ENCODE measurements at places on chromosomes 11 and 22. TPM values are rescaled to one million over a fixed set of nuclear protein-coding genes. Genes with fewer than 3 reads are reported as not detected.

DNA sequence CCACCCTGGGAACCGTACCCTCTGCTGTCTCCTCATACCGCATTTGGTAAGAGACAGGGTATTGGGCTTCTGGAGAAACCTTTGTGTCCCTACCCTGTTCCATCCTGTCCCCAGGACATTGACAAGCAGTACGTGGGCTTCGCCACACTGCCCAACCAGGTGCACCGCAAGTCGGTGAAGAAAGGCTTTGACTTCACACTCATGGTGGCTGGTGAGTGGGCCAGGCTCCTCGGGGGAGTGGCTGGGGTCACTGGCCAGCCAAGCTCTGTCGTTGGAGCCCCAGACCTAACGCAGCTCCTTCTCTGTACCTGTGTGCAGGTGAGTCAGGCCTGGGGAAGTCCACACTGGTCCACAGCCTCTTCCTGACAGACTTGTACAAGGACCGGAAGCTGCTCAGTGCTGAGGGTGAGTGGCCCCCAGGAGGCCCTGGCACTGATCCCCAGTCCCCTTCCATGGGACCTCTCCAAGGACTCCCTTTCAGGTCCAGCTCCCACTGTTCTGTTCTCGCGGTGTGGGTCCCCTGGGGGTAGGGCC lies 3.8 kb upstream of the GP1BB start:
- peaks cover 28% of the 10 kb centered on the region for H3K4me1 ChIP-seq
- no peaks in the 10 kb centered on the region for H3K36me3 ChIP-seq
- H3K4me3 ChIP-seq: no peak overlapping the region

- no peak overlapping the region for H3K27ac ChIP-seq
- DNase-seq: no peak
- H3K27me3 ChIP-seq: no peaks in the 10 kb centered on the region
- no peak overlapping the region for H3K4me3 ChIP-seq
Measured at GRCh38 chr22:44622147-44622427, 79.9 kb upstream of the PRR5 start.

GRCh38 chr22:17267661-17268330 lies 48.6 kb upstream of the ADA2 start:
- no peak overlapping the region for H3K4me3 ChIP-seq

GRCh38 chr11:20066783-20067156 lies 93.5 kb downstream of the DBX1 start:
- H3K27ac ChIP-seq: no peak overlapping the region
- no peaks in the 10 kb centered on the region for H3K36me3 ChIP-seq
- no peaks in the 10 kb centered on the region for H3K4me1 ChIP-seq
- no peak for DNase-seq

- no peak for DNase-seq
- H3K27ac ChIP-seq: no peak overlapping the region
- no peak overlapping the region for H3K4me3 ChIP-seq
- no peaks in the 10 kb centered on the region for H3K4me1 ChIP-seq
Measured at GRCh38 chr11:131311776-131312514, 58.5 kb upstream of the NTM start.

DNA sequence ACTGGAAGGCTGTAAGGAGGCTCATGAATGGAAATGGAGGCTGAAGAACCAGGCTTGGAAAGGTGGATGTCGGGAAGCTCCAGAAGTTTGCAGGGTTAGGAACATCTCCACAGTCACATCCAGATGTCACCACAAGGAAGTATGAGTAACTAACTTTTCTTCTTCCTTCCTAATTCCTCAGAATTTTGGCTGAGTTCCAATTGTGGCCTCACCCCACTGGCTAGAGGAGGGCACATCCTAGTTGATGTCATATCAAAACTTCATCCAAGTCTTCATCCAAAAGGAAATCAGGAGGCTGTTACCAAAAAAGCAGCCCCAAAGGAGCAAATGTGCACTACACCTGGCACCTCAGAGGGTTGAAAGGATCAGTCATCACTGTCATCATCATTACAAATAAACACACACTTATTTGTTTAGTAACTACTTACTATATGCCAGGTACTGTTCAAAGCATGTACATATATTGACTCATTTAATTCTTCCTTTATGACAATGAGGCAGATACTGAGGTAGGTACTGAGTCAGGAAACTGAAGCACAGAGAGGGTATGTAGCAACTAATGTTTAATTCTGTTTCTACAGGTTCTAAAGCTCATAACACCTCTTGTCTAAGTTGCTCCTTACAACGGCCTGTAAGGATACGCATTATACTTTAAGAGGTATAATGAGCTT lies 7.3 kb upstream of the PTPN5 start:
- H3K36me3 ChIP-seq: no peaks in the 10 kb centered on the region
- no peaks in the 10 kb centered on the region for H3K27me3 ChIP-seq
- H3K27ac ChIP-seq: no peak overlapping the region

GRCh38 chr11:97893612-97894011 lies 1127.1 kb upstream of the CNTN5 start:
- no peak overlapping the region for H3K27ac ChIP-seq
- no peak overlapping the region for H3K4me3 ChIP-seq
- no peaks in the 10 kb centered on the region for H3K36me3 ChIP-seq

- no peak for DNase-seq
- peaks cover 76% of the 10 kb centered on the region for H3K36me3 ChIP-seq
- no peaks in the 10 kb centered on the region for H3K27me3 ChIP-seq
- H3K27ac ChIP-seq: no peak overlapping the region
- no peak overlapping the region for H3K4me3 ChIP-seq
- H3K4me1 ChIP-seq: no peaks in the 10 kb centered on the region
Measured at GRCh38 chr22:32395107-32395506, 16.9 kb downstream of the RTCB start.

- H3K36me3 ChIP-seq: peaks cover 47% of the 10 kb centered on the region
- no peaks in the 10 kb centered on the region for H3K27me3 ChIP-seq
- no peak overlapping the region for H3K4me3 ChIP-seq
Measured at GRCh38 chr11:65588199-65589054, 7.2 kb downstream of the KCNK7 start.

DNA sequence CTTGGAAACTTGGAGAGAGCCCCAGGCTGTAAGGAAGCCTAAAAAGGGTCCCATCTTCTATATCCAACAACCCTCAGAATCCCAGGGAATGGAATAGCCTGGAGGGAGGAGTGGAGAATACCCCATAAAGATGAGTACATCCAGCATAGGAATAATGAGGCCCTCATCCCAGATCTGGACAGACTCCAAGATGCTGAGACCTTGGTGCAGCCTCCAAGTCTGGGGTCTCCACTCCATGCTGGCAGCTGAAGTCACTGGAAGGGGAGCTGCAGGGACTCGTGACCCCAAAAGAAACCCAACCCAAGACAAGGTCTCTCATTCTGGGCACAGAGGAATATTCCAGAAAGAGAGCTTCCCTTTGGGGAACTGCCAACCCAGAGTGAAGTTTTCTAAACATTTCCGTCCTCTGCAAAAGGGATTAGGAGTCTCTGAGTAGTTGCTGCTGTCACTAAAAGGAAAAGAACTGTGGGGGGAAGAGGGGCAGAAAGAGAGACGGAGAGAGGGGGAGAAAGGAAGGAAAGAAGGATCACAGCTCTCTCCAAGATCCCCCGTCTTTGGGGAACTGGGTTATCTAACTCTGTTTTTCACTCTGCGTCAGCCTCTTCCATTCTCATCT lies 589 bp downstream of the SCGB1A1 start:
- peaks cover under 1% of the 10 kb centered on the region for H3K4me1 ChIP-seq
- H3K27ac ChIP-seq: no peak overlapping the region
- H3K27me3 ChIP-seq: no peaks in the 10 kb centered on the region

GRCh38 chr11:114058871-114059277 lies 637 bp upstream of the ZBTB16 start:
- peak overlapping the region; percentile 43 for H3K4me3 ChIP-seq
- H3K27me3 ChIP-seq: no peaks in the 10 kb centered on the region
- H3K27ac ChIP-seq: peak overlapping the region; percentile 55
- H3K4me1 ChIP-seq: peaks cover 38% of the 10 kb centered on the region

GRCh38 chr11:9535189-9535781 lies 38.2 kb upstream of the WEE1 start:
- no peaks in the 10 kb centered on the region for H3K27me3 ChIP-seq
- H3K4me3 ChIP-seq: no peak overlapping the region
- H3K4me1 ChIP-seq: no peaks in the 10 kb centered on the region
- no peaks in the 10 kb centered on the region for H3K36me3 ChIP-seq
- H3K27ac ChIP-seq: no peak overlapping the region

DNA sequence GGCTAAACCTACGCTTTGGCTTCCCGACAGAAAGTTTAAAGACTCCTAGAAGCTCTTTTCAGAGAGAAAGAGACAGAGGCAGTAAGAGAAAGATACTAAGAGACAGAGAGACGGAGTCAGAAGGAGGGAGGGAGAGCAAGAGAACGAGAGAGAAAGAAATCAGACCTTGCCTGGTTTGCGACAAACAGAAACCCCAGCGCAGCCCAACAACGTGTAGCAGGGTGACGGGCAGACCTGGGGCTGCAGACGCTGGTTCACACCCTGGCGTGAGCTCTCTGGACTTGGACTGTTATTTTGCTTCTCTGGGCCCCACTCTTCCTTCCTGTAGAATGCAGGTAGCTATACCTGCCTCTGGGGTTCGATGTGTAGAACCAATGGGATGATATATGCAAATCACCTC lies 244.4 kb upstream of the SYN3 start:
- H3K4me3 ChIP-seq: no peak overlapping the region
- no peaks in the 10 kb centered on the region for H3K36me3 ChIP-seq
- no peak overlapping the region for H3K27ac ChIP-seq
- peaks cover 16% of the 10 kb centered on the region for H3K4me1 ChIP-seq

DNA sequence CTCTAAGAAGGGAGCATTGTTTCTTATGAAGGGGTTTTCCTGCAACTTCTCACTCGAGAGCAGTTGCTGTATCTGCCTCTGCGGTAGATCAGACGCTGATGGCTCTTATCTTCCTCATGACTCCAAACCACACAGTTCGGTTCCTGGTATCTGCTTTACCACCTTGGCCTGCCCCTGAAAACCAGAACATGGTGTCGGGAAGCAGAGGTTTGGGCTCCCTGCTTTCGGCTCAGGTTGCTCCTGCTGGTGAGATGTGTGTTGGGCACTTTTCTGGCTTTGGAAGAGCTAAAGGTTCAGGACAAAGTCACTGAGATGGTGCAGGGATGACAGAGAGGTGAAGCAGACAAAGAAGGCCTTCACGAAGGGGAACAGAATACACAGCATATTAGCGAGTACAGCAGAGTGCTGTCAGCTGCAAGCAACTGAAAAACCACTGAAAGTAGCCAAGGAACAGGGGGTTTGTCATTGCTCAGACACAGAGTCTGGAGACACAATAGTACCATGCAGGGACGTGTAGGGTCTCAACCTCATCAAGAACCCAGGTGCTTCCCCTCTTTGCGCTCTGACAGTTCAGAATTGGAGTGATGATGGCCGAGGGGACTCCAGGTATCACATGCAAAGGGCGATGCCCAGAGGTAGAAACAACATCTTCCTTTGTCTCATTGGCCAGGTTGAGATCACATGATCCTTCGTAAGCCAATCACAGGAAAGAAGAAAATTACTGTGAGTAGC lies 11.9 kb upstream of the CSF2RB start:
- H3K27me3 ChIP-seq: peaks cover 3% of the 10 kb centered on the region
- no peak overlapping the region for H3K4me3 ChIP-seq
- no peak for DNase-seq
- H3K4me1 ChIP-seq: no peaks in the 10 kb centered on the region
- H3K27ac ChIP-seq: no peak overlapping the region
- H3K36me3 ChIP-seq: no peaks in the 10 kb centered on the region

DNA sequence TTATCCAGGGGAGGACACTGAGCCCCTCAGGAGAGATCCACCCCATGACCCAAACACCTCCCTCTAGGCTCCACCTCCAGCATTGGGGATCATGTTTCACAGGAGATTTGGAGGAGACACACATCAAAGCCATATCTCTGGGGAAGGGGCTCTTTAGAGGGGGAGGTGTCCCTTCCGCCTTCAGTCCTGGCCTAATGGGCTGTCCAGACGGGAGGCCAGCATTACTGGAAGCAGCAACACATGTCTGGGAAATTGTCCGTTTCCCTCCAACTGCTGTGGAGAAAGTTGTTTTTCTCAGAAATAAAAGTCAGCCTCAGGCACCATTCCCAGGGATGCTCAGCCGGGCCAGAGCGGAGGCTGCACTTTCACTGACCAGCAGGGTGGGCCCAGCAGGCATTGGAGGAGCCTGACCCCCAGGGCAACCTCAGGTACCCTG lies 9.5 kb downstream of the CACNA1I start:
- no peaks in the 10 kb centered on the region for H3K36me3 ChIP-seq
- no peak for DNase-seq
- H3K4me1 ChIP-seq: no peaks in the 10 kb centered on the region
- no peaks in the 10 kb centered on the region for H3K27me3 ChIP-seq

GRCh38 chr11:47573321-47573720 lies 5.4 kb downstream of the KBTBD4 start:
- no peak overlapping the region for H3K4me3 ChIP-seq
- no peak overlapping the region for H3K27ac ChIP-seq
- H3K36me3 ChIP-seq: peaks cover 41% of the 10 kb centered on the region
- no peak for DNase-seq
- peaks cover 11% of the 10 kb centered on the region for H3K4me1 ChIP-seq
- no peaks in the 10 kb centered on the region for H3K27me3 ChIP-seq

- no peaks in the 10 kb centered on the region for H3K36me3 ChIP-seq
- no peak overlapping the region for H3K27ac ChIP-seq
- peaks cover 2% of the 10 kb centered on the region for H3K27me3 ChIP-seq
- no peaks in the 10 kb centered on the region for H3K4me1 ChIP-seq
- peak; percentile 21 for DNase-seq
Measured at GRCh38 chr11:36258730-36259360, 30.4 kb downstream of the COMMD9 start.

GRCh38 chr11:18457450-18457849 lies 1.8 kb downstream of the LDHAL6A start:
- no peaks in the 10 kb centered on the region for H3K4me1 ChIP-seq
- H3K27ac ChIP-seq: no peak overlapping the region
- DNase-seq: no peak
- H3K4me3 ChIP-seq: no peak overlapping the region
- no peaks in the 10 kb centered on the region for H3K36me3 ChIP-seq
- H3K27me3 ChIP-seq: no peaks in the 10 kb centered on the region

- no peaks in the 10 kb centered on the region for H3K36me3 ChIP-seq
- H3K4me3 ChIP-seq: no peak overlapping the region
Measured at GRCh38 chr11:78196661-78197091, 8.0 kb downstream of the USP35 start.

- no peak overlapping the region for H3K27ac ChIP-seq
- no peak for DNase-seq
- no peak overlapping the region for H3K4me3 ChIP-seq
- H3K4me1 ChIP-seq: peaks cover 21% of the 10 kb centered on the region
- no peaks in the 10 kb centered on the region for H3K27me3 ChIP-seq
Measured at GRCh38 chr22:38276166-38276565, 3.4 kb upstream of the TMEM184B start.

- H3K4me1 ChIP-seq: no peaks in the 10 kb centered on the region
- no peak overlapping the region for H3K4me3 ChIP-seq
- no peaks in the 10 kb centered on the region for H3K27me3 ChIP-seq
Measured at GRCh38 chr11:14821031-14821430, 71.0 kb downstream of the CYP2R1 start.

SLC29A2 gene
- 1.6 TPM for total RNA-seq

PGR gene
- not detected for total RNA-seq

PGM2L1 gene
- total RNA-seq: 8.0 TPM

SCARF2 gene
- total RNA-seq: 1.8 TPM

OR10A3 gene
- total RNA-seq: not detected

TNNI2 gene
- 3.6 TPM for total RNA-seq

ACCS gene
- 31.9 TPM for total RNA-seq

MN1 gene
- total RNA-seq: 0.83 TPM

ELMOD1 gene
- not detected for total RNA-seq

SMTNL1 gene
- total RNA-seq: not detected

ASRGL1 gene
- total RNA-seq: 3.4 TPM
